ENCODE measurements at places on chromosomes 7 and 10.

GRCh38 chr7:132655131-132655727, 79.0 kb upstream of the PLXNA4 start:
- no peak for DNase-seq

DNA sequence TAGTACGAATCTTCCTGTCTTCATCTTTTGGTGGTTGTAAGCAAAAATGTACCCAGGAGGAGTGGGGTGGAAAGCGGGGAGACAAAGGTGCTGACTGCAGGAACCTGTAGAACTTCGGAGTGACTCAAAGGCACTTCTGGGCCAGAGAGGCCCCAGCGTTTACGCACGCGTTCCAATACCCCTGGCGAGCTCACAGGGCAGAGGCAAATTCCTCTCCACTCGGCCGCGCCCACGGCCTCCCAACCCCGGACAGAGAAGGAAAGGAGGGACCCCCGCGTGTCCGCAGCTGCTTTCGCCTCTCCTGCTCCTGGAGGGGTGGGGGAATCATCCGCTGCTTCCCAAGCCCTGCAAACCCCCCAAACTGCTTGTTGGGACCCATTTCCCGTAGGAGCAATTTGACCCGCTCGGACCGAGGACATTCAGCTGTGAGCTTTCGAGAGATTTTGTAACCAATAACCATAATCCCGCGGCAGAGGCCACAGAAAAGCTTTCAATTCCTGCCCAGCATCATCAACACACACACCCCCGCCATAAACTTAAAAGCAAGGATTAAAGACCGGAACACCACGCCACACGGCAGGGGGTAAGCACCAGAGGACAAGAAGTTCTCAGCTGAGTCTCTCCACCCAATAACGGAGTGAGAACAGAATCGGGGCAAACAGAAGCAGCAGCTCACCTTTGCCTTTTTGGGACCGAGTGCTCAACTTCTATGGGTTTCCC, 2.3 kb downstream of the IGF2BP3 start:
- DNase-seq, result no peak

GRCh38 chr10:62430881-62431280, 56.7 kb downstream of the ZNF365 start:
- DNase-seq, result no peak

GRCh38 chr10:77925795-77926565, 575 bp downstream of the DLG5 start:
- DNase-seq, result peak; percentile 90

GRCh38 chr10:110420401-110421193, 77.1 kb upstream of the DUSP5 start:
- no peak for DNase-seq

DNA sequence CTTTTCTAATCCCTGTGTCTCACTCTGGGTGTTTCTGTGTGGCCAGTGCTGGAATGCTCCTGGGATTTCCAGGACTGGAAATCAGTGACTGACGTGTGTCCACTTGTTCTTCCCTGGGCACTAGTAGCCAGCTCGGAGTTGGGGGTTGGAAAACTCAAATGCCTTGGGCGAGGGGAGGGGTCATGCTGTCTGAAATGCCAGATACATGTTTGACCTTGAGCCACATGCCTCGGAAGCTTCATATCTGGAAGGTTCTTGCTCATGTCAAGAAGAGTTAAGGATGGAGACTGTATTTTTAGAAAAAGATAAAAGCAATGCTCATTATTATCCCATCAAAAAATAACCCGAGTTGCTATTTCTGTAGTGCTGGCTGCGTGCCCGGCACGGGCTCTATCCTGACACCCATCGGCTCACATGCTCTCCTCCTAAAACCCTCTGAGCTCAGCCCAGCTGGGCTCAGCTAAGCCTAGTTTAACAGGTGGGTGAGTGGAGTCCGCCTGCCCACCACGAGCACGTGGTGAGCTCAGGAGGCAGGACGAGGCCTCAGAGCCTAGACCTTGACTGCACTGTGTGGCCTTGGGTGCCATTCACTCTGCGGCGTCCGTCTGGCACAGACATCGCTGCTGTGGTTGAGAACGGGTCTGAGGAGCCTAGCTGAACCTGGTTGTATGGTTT, 6.4 kb downstream of the DPYSL4 start:
- peak; percentile 80 for DNase-seq

- no peak for DNase-seq
Observed at GRCh38 chr10:129966889-129967578, 3.0 kb upstream of the EBF3 start.

GRCh38 chr7:92567460-92567859, 22.7 kb downstream of the FAM133B start:
- DNase-seq, result peak; percentile 19

- DNase-seq, result no peak
Observed at GRCh38 chr7:22481726-22482125, 18.3 kb downstream of the STEAP1B start.

DNA sequence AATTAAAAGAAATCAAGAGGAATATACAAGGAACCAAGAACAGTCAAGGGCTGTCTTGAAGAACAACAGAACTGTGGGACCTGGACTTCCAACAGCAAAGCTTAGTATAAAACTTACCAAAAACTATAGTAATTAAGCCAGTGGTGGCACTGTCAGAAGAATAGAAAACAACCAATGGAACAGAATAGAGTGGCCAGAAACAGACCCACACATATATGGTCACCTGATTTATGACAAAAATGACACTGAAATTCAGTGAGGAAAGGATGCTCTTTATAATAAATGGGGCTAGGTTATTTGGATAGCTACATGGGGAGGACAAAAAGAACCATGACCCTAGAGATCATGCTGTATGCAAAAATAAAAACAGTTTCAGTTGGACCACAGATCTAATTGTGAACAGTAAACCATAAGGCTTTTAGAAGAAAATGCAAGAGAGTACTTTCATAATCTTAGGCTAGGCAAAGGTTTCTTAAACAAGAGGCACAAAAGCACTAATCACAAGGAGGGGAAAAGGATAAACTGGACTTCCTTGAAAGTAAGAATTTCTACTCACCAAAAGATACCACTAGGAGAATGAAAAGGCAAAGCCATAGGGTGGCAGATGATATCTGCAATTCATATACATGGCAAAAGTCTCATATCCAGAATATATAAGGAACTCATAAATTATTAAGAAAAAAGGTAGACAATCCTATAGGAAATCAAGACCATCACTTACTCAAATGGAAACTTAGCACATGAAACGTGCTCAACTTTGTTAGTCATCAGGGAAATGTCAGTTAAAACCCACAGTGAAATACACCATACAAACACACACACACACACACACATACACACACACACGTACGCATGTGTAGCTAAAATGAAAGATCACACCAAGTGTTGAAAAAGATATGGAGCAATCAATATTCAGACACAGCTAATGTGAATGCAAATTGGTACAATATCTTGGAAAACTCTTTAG, 20.8 kb downstream of the HYCC1 start:
- no peak for DNase-seq

DNA sequence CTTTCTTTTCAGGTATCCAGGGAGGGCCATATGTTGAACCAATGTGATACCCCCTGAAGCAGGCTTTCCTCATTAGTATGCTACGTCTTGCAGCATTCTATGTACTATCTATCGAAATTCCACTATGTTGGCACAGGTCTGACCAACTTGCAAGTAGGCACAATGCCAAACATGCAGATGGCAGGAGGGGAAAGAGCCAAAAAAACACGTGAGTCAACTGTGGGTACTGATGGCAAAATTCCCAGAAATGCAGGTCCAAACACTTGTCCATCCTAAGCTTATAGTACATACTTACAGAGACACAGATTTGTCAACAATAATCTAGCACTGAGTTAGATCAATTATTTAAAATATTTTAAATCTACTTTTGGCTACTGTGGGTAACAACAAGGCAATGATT, 394.9 kb downstream of the DGKB start:
- DNase-seq, result no peak

Measured in posterior cingulate gyrus (tissue), 11 donors.